ENCODE measurements at places on chromosomes 1 and 21.

DNA sequence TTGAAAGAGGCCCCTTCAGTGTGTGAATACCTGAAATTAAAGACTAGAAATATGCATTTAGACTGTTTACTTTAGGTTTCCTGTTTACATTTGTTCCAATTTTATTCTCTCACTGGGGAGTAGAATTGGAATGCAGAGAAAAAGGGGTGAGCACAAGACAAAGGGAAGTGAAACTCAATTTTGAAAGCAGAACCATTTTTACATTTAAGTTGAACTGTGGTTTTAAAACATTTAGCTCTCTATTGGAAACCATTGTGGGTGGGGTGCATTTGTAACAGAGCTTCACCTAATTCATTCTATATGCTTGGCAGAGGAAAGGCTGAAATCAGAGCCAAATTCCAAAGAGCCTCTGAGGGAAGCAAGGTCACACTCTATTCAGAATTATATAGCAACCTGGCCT lies 235.3 kb upstream of the C1orf105 start:
- DNase-seq: no peak

- no peak for DNase-seq
Observed at GRCh38 chr1:110211496-110212168, 1.5 kb downstream of the KCNC4 start.

- no peak for DNase-seq
Observed at GRCh38 chr1:64917328-64917861, 49.0 kb downstream of the JAK1 start.

- no peak for DNase-seq
Observed at GRCh38 chr1:45647248-45648021, 23.6 kb upstream of the CCDC17 start.

GRCh38 chr1:210445485-210445884 lies 116.8 kb downstream of the HHAT start:
- no peak for DNase-seq

DNA sequence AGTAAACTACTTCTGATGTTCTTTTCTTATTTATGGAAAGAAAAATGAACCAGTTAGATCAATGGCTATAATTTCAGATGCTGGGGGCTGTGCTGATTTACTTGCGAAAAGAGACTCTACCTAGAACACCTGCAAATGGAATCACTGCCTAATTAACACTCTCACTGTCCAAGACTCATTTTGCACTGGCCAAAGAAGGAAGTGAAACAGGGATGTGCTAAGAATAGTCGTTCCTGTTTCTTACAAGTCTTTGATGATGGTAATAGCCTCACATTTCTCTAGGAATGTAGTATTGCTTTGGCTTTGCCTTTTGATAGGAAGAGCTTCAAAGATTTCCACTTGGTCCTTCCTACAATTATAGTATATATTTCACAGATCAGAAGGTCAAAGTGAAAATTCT lies 12.7 kb upstream of the TSNAX start:
- DNase-seq: no peak

- DNase-seq: no peak
Observed at GRCh38 chr1:189616893-189617292, 860.8 kb downstream of the BRINP3 start.

DNA sequence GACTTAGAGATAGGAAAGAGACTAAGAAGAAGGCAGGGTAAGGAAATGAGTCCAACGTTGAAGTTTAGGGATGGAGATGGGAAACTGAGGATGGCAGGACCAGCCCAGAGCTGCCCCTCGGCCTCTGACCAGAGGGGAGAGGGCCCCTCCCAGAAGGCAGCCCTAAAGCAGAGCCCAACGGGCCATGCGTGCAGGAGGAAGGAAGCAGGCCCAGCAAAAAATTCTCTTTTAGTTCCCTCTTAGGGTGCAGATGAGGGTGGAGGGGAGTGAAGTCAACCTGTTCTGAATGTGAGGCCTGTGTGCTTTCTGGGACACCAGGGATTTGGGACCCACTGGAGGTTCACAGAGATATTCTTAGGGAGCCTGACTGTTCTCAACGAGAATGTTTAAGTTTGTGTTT lies 225.4 kb downstream of the RHOU start:
- no peak for DNase-seq

- DNase-seq: no peak
Observed at GRCh38 chr1:103373991-103374390, 151.5 kb upstream of the RNPC3 start.

- peak; percentile 52 for DNase-seq
Observed at GRCh38 chr1:54944610-54945392, 35.6 kb upstream of the TMEM61 start.

DNA sequence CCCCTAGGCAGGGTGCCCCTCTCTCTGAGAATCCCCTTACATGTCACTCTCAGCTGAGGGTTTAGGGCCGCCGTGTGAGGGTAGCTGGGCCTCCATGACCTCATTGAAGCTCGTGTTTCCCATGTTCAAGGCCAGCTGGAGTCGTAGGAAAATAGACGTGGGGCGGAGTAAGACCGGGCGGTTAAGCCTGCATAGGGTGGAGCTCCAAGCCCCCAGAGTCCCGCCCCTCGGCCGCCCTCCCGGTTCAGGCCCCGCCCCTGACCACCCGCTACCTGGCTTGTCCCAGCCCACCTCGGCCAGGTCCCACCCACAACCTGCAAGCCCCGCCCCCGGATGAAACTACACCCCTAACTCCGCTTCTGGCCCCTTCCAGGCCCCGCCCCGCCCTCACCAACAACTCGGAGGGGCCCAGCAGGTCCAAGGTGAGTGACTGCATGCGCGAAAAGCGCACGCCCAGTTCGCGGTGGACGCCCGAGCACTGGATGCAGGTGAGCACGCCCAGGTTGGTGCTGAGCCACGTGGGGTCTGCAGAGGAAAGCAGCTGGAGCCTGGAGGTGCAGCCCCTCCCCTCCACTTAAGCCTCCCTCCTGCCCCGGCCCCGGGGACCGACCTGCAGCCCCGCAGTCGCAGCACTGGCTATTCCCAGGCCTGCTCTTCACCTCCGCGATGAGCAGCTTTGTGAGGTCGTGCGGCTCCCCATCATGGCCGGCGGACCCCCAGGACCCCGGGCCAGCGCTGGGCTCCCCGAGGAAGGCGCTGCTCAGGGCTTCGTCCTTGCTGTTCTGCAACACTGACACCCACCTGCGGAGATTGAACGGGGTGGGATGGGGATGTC lies 12.2 kb upstream of the TCEA3 start:
- DNase-seq: no peak

- no peak for DNase-seq
Observed at GRCh38 chr1:227869851-227870305, 54.4 kb downstream of the PRSS38 start.

GRCh38 chr1:45568421-45568820 lies 15.4 kb upstream of the NASP start:
- DNase-seq: no peak

DNA sequence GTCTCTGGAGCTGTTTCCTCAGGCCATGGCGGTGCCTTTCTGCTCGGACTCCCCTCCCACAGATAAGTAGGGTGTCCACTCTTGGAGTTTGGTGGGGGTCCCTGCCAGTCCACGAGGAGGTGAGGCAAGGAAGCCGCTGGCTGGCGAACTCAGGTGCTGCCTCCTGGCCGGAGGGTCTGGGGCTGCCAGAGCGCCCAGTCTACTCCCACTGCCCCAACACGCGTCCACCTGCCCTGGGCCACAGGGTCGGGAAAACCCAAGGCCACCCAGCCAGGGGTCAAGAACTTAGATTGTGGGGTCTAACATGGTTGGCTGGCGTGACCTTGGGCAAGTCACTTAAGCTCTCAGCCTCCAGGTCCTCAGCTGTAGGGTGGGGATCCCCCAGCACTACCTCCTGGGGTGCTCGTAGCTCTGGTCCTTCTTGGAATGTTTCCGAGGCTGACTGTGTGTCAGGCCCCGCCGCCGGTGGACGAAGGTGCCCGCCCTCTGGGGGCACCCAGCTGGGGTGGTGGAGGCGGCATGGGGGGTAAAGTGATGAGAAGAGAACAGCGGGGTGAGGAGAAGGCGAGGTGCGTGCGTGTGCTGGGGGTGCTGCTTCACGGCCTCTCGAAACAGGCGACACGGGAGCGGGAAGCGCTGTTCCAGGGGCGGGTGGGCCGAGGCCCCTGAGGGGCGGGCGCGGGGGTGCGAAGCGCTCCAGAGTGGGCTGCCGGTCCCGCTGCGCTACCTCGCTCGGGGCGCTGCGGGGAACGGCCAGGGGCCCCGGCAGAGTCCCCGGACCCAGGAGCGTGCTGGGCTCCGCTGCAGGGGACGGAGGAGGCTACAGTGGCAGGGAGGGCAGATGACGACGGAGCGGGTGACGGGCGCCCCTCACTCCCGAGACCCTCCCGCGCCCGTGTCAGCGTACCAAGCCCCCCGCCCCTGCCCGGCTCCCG lies 1.2 kb downstream of the SH2D5 start:
- DNase-seq: no peak

GRCh38 chr1:177780096-177780700 lies 189.7 kb downstream of the SEC16B start:
- DNase-seq: peak; percentile 82

DNA sequence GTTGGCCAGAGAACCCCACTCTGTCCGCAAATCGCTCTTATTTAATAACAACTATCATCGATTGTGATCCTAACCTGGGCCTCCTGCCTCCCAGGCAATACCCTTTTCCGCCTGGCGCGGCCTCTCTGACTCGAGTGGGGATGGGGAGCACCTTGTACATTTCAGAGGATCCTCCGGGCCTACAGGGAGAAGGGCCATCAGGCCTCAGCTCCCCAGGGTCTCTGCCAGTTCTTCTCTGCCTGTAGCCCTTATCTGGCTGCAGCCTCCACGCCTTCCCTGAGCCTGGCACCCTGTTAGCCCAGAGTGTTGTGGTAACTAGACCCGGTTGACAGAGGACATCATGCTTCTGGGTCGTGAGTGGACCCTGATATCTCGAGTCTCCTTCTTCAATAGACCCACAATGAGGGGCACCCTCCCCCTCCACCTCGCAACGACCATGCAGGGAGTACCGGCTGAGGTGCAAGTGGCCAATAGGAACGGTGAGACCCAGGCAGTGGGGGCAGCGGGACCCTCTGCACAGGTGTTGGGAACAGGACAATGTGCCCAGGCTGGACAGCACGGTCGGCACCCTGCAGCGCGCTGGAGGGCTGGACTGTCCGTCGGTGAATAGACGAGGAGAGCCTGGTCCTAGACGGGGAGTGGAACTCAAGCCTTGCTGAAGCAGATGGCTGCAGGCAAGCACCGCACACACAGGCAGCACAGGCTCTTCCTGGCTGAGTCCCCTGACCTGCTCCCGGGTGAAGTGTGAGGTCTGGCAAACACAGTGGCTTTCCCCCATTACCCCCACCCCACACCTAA lies 7.1 kb upstream of the CRYBG2 start:
- DNase-seq: no peak

DNA sequence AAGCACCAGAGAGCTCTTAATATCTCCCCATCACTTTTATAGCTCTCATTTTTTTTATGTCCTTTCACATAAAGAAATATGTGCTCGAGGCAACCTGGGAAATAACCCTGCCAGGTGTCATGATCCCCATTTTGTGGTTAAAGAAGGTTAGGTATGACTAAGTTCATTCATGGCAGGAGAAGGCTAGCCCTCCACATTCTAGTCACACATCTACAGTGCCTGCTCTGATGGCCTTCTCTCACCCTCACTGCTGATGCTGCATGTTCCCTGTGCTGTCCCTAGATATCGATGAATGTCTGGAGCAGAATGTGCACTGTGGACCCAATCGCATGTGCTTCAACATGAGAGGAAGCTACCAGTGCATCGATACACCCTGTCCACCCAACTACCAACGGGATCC lies 187.5 kb downstream of the TPR start:
- no peak for DNase-seq

- peak; percentile 81 for DNase-seq
Observed at GRCh38 chr1:114178936-114179335, 25.3 kb upstream of the SYT6 start.

GRCh38 chr1:56132520-56132919 lies 446.8 kb downstream of the PLPP3 start:
- no peak for DNase-seq

DNA sequence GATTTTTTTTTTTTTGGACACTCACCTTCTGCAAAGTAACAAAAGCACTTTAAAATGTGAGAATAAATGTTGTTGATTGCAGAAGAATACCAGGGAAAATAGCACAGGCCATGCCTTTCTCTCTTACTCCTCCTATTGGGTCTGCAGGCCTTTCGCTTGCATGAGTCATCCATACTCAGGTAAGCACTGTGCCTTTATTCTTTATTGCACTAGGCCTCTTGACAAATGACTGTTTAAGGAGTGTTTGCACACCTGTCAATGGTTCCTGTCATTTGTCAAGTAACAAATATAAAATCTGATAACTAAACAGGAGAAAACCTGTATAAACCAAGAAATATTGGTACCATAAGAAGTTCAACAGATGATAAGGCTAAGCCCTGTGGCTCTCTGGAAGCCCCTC lies 106.5 kb downstream of the RGS7 start:
- DNase-seq: peak; percentile 77

- no peak for DNase-seq
Observed at GRCh38 chr1:210340311-210340710, 11.6 kb downstream of the HHAT start.

- DNase-seq: peak; percentile 46
Observed at GRCh38 chr21:41612674-41613532, 104.9 kb upstream of the TMPRSS2 start.

GRCh38 chr1:30805304-30806003 lies 47.9 kb upstream of the LAPTM5 start:
- no peak for DNase-seq

GRCh38 chr1:60051191-60051590 lies 22.4 kb downstream of the C1orf87 start:
- no peak for DNase-seq

- no peak for DNase-seq
Observed at GRCh38 chr1:237042526-237042891, 525 bp downstream of the RYR2 start.

GRCh38 chr21:41615613-41616012 lies 107.7 kb upstream of the TMPRSS2 start:
- no peak for DNase-seq

DNA sequence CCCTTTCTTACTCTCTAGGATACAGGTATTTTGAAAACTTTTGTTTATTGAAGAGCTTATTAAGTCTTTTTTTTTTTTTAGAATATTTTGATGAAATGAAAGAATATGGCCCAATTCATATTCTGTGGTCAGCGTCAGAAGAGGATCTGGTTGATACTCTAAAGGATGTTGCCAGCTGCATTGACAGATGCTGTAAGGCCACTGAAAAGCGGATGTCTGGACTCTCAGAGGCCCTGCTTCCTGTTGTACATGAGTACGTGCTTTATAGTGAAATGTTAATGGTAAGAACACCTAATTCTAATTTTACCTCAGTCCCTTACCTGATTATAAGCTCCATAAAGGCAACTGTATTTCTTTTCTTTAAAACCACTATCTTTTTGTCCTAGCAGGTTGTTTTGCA lies 37.1 kb downstream of the SNX7 start:
- DNase-seq: no peak

GRCh38 chr21:34800797-34801518 lies 132.2 kb downstream of the CLIC6 start:
- no peak for DNase-seq

DNA sequence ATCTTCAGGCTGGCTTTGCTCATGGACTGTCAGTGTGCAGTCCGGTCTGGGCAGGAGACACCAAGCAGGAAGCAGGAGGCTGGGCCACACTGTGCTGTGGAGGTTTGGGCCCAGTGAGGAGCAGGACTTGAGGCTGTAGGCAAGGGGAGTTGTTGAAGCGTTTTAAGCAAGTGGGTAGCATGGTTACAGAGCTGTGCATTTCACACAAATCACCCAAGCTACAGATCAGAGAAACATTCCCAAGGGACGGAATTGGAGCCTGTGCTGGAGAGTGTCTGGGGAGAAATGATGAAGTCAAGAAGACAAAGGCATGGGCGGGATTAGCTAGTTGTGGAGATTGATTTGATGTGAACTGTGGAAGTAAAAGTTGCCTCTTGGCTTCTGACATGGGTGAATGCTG lies 60.9 kb downstream of the KIF21B start:
- no peak for DNase-seq

GRCh38 chr1:50368179-50369007 lies 54.9 kb downstream of the DMRTA2 start:
- DNase-seq: peak; percentile 59

Data from NCI-H1092 treated with DMSO at 0.1 percent for 48 hours (cell line).